ENCODE measurements at places on chromosomes 12 and 14.

GRCh38 chr14:64844272-64844671, 35.4 kb downstream of the SPTB start:
- DNase-seq = no peak

DNA sequence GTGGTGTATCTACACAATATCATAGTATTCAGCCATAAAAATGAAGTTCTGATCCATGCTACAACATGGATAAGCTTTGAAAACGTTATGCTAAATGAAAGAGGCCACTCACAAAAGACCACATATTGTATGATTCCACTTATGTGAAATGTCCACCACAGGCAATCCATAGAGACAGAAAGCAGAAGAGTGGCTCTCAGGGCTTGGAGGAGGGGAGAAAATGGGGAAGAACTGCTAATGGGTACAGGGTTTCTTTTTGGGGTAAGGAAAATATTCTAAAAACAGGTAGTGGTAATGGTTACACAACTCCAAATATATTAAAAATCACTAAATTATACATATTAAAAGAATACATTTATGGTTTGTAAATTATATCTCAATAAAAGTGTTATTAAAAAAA, 16.5 kb downstream of the SCNN1A start:
- no peak for DNase-seq

GRCh38 chr14:101781240-101782061, 19.9 kb downstream of the PPP2R5C start:
- DNase-seq = no peak

DNA sequence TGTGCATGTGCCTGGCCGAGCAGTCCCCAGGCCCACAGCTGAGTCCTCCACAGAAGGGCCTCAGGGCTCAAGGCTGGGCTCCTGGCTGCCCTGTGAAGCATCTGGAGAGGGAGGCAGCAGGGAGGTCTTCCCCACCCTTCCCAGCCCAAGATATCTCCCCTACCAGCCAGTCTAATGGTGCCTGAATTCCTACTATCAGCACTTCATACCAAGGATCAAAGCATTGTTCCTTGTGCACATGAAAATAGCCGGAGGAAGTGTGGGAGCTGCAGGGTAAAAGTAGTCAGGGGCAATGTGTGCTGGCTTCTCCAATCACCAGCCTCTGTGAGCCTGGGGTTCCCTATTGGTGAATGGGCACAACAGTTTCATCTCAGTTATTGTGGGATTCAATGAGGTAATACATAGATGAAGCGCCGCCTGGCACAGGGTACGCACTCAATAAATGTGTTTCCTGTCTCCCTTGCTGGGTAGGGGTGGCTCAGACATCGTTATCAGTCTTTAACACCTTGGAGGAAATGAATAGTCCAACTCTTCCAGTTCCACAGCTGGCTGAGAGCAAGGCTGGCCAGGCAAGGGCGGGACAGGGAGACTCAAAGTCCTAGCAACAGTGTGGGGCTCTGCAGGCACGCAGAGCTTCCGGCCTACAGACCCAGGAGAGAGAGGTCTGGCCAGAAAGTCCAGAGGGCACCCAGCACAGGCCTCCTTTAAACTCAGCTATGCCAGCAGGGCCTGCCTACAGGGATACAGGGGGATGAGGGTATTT, 39.1 kb upstream of the PNMA1 start:
- DNase-seq = no peak

All from AG04450 (cell line).